ENCODE measurements at places on chromosomes 4 and X. TPM values are rescaled to one million over a fixed set of nuclear protein-coding genes. Genes with fewer than 3 reads are reported as not detected.

DNA sequence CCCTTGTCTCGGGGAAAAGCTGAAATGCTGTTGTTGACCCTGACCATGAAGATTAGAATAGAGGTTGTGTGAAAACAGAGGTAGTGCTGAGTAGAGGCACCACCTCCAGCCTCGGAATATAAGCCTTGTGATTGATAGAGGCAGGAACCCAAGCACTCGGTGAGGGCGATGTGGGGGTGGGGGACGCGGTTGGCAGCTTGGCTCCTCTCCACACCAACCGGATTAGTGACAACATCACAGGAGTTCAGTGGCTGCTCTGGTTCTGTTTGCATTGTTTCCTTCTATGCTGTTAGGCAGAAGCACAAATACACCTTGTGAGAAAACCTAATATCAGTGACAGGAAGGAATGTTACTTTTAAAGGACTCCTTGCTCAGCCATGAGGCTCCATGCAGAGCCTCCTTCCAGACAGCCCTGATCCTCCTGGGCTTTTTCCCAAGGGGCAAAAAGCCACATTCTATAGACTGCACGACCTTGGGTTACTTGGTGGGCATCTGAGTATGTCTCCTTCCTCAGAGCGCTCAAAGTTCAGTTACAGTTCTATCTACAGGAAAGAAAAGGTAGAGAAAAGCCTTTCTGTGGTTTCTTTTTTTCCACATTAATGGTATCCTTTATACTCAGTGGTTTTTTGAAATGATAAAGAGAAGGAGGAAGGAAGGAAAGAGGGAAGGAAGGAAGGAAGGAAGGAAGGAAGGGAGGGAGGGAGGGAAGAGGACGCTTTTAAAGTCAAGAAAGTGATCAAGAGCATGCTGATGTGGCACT lies 150.4 kb upstream of the NOCT start:
- H3K36me3 ChIP-seq = no peaks in the 10 kb centered on the region
- H3K4me3 ChIP-seq = no peak overlapping the region
- DNase-seq = no peak
- H3K4me1 ChIP-seq = no peaks in the 10 kb centered on the region
- no peak overlapping the region for H3K27ac ChIP-seq

GRCh38 chr4:7973545-7973981 lies 33.9 kb upstream of the AFAP1 start:
- no peaks in the 10 kb centered on the region for H3K27me3 ChIP-seq
- no peak for DNase-seq
- no peaks in the 10 kb centered on the region for H3K36me3 ChIP-seq
- H3K4me3 ChIP-seq = no peak overlapping the region

GRCh38 chr4:88283661-88284438 lies 511 bp downstream of the PPM1K start:
- no peaks in the 10 kb centered on the region for H3K27me3 ChIP-seq
- DNase-seq = peak; percentile 69
- H3K27ac ChIP-seq = peak overlapping the region; percentile 85
- H3K36me3 ChIP-seq = no peaks in the 10 kb centered on the region
- peak overlapping the region; percentile 55 for H3K4me3 ChIP-seq

DNA sequence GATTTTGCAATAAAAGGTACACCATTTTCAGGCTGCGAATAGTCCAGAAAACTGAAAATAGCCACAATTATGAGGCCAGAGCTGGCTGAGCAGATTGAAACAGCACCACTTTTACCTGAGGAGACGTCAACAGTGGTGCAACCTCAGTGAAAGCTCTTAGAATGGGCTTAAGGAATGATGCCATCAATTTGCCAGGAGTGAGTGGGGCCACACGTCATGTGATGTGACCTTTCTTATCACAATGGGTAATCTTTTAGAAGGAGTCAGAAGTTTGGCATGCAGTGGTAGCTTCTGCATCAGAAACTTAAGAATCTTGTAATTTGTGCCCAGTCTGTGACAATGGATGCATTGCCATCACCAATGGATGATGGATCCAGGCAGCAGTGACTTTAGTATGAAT lies 27.6 kb downstream of the ZNF81 start:
- H3K27ac ChIP-seq = no peak overlapping the region
- H3K4me3 ChIP-seq = no peak overlapping the region
- no peak for DNase-seq
- no peaks in the 10 kb centered on the region for H3K36me3 ChIP-seq
- no peaks in the 10 kb centered on the region for H3K27me3 ChIP-seq

DNA sequence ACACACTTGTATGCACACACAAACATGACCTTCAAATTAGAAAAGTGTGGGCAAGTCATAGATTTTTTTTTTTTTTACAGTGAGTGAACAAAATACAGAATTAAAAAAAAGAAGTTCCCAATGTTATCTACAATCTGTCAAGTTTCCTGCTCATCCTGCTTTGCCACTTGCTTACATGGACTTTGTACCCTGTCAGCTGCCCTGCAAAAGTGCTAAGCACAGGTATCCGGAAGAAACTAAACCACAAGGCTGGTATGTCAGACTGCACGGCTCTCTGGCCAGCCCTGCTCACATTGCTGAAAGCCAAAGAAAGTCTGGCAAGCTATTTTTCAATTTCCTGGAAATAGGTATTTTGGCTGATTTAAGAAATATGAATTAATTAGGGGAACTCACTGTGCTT lies 38.9 kb upstream of the BCLAF3 start:
- no peak overlapping the region for H3K27ac ChIP-seq
- no peaks in the 10 kb centered on the region for H3K4me1 ChIP-seq
- no peak for DNase-seq
- H3K36me3 ChIP-seq = no peaks in the 10 kb centered on the region
- H3K4me3 ChIP-seq = no peak overlapping the region
- H3K27me3 ChIP-seq = peaks cover 28% of the 10 kb centered on the region

DNA sequence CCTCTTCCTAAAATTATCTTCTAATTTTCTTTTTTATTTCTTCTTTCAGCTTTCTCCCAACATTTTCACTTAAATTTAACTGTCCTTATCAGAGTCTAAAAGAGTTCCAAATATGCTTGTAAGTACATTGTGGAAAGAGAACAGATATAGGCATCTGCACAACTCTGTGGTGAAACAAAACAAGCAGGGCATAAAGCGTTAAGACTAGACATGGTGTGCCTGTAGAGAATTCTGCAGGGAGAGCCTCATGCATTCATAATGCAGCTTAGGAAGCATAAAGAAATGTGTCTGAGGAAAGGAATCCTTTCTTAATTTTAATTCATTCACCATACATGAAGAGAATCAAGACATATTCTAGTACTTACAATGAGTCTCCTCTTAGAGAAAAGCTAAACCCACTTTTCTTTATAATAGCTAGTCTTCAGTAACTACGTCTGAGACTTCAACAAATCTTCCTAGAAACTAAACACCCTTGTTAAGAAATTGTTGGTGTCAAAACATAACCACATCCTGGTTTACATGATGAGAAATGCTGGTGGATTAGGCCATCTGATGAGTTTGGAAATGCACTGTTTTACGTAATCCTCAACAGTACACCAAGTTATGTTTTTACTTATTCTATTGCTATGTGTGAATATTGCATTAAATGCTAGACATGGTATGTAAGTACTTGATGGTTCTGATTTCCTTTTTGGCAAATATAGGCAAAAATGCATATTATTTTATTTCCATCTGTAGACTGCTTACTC lies 307.8 kb upstream of the GIMD1 start:
- no peaks in the 10 kb centered on the region for H3K27me3 ChIP-seq
- H3K4me3 ChIP-seq = no peak overlapping the region
- no peak overlapping the region for H3K27ac ChIP-seq
- no peaks in the 10 kb centered on the region for H3K4me1 ChIP-seq
- no peak for DNase-seq

GRCh38 chr4:159395693-159396092 lies 292.8 kb downstream of the RAPGEF2 start:
- no peak overlapping the region for H3K4me3 ChIP-seq
- no peaks in the 10 kb centered on the region for H3K27me3 ChIP-seq
- DNase-seq = no peak
- no peak overlapping the region for H3K27ac ChIP-seq
- no peaks in the 10 kb centered on the region for H3K4me1 ChIP-seq

- DNase-seq = peak; percentile 25
- no peak overlapping the region for H3K4me3 ChIP-seq
- no peaks in the 10 kb centered on the region for H3K27me3 ChIP-seq
- H3K36me3 ChIP-seq = no peaks in the 10 kb centered on the region
- no peak overlapping the region for H3K27ac ChIP-seq
Observed at GRCh38 chrX:57104406-57104805, 16.9 kb downstream of the SPIN2B start.

DNA sequence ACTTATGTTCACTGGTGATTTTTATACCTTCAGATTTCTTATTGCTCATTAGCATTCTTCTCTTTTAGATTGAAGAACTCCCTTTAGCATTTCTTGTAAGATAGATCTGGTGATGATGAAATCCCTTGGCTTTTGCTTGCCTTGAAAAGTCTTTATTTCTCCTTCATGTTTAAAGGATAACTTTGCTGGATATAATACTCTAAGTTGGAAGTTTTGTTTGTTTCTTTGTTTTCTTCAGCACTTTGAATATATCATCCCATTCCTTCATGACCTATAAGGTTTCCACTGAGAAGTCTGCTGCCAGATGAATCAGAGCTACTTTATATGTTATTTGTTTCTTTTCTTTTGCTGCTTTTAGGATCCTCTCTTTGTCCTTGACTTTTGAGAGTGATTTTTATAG lies 18.5 kb downstream of the CC2D2A start:
- no peak for DNase-seq
- no peak overlapping the region for H3K4me3 ChIP-seq
- peaks cover 2% of the 10 kb centered on the region for H3K4me1 ChIP-seq
- H3K27me3 ChIP-seq = no peaks in the 10 kb centered on the region
- no peaks in the 10 kb centered on the region for H3K36me3 ChIP-seq

GRCh38 chr4:24570574-24571236 lies 13.6 kb downstream of the DHX15 start:
- no peaks in the 10 kb centered on the region for H3K4me1 ChIP-seq
- no peak overlapping the region for H3K27ac ChIP-seq
- no peaks in the 10 kb centered on the region for H3K27me3 ChIP-seq
- H3K36me3 ChIP-seq = peaks cover 94% of the 10 kb centered on the region

- no peak for DNase-seq
- no peak overlapping the region for H3K4me3 ChIP-seq
- H3K27me3 ChIP-seq = no peaks in the 10 kb centered on the region
- no peak overlapping the region for H3K27ac ChIP-seq
- H3K4me1 ChIP-seq = no peaks in the 10 kb centered on the region
Observed at GRCh38 chr4:99763635-99764101, 53.0 kb upstream of the DAPP1 start.

GRCh38 chrX:12042615-12043014 lies 95.7 kb upstream of the FRMPD4 start:
- no peaks in the 10 kb centered on the region for H3K4me1 ChIP-seq
- H3K27ac ChIP-seq = no peak overlapping the region
- no peak overlapping the region for H3K4me3 ChIP-seq
- no peaks in the 10 kb centered on the region for H3K27me3 ChIP-seq
- no peak for DNase-seq
- H3K36me3 ChIP-seq = no peaks in the 10 kb centered on the region

DNA sequence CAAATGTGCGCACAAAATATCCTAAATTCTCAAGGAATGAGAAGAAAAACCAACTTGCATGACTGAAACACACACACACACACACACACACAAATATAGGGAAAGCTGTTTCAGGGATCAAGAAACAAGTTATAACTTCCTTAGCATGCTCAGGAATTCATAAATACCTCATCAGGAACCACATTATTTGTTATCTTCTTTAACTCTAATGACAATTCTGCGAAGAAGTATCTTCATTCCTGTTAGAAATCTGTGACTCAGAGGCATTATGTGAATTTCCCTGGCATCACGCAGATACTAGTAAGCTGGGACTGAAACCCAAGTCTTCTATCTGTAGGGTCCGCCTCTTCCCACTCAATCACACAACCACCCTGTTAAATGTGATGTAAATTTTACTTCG lies 30.3 kb downstream of the TMPRSS11A start:
- H3K27me3 ChIP-seq = no peaks in the 10 kb centered on the region
- H3K36me3 ChIP-seq = no peaks in the 10 kb centered on the region
- H3K4me1 ChIP-seq = no peaks in the 10 kb centered on the region
- H3K27ac ChIP-seq = no peak overlapping the region
- H3K4me3 ChIP-seq = no peak overlapping the region
- DNase-seq = no peak

DNA sequence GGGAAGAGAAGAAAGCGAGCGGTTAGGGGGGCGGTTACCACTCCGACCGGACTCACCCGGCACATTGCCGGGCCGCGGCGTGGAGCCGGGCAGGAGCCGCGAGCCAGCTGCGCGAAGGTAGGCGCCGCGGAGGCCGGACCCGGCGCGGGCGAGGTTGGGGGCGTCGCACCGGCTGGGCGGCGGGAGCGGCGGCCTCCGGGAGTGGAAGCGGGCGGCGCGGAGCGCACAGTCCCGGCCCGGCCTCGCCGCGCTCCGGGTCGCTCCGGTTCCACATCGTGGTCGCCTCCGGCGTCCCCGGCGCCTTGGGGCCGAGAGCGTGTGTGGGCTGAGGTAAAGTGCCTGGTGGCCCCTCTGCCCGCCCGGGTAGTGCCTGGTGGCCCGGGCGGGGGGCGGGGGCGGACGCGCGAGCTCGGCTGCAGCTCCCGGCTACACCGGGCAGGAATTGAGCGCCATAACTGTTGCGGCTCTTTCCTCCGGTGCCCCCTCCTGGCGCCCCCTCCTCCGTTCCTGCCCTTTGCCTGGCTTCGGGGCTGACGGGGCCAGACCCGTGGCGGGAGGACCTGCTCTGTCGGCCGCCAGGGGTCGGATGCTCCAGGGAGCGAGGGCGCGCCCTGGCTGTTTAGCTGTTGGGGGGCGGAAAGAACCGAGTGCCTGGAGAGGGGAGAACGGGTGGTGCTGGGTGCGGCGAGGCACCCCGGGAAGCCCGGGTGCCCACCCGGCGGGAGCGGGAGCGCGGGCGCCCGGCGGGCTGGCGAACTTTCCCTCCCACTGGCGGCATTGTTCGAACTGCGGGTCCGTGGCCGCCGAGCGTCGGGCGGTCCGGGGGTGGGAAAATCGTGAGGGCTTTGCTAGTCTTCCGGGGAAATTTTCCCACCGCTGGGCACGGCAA lies 626 bp downstream of the JADE3 start:
- no peaks in the 10 kb centered on the region for H3K36me3 ChIP-seq
- peaks cover 9% of the 10 kb centered on the region for H3K4me1 ChIP-seq
- no peaks in the 10 kb centered on the region for H3K27me3 ChIP-seq
- peak; percentile 18 for DNase-seq
- H3K27ac ChIP-seq = peak overlapping the region; percentile 49
- H3K4me3 ChIP-seq = peak overlapping the region; percentile 50

Gene GPR50
- polyA plus RNA-seq = not detected

Gene UGT2B17
- not detected for polyA plus RNA-seq

Gene VEGFC
- not detected for polyA plus RNA-seq

Gene ADGRG2
- not detected for polyA plus RNA-seq

Gene ASB12
- polyA plus RNA-seq = 0.12 TPM

Gene HELT
- not detected for polyA plus RNA-seq

Gene CT47B1
- polyA plus RNA-seq = 0.62 TPM

Gene AMTN
- polyA plus RNA-seq = not detected

Gene EXOC1L
- polyA plus RNA-seq = 1.1 TPM

Gene SMIM10
- 21.8 TPM for polyA plus RNA-seq

Gene G3BP2
- polyA plus RNA-seq = 90.2 TPM

Data from K562 (cell line).